SK-N-DZ (cell line): ENCODE measurements at places on chromosomes 12 and 14.

DNA sequence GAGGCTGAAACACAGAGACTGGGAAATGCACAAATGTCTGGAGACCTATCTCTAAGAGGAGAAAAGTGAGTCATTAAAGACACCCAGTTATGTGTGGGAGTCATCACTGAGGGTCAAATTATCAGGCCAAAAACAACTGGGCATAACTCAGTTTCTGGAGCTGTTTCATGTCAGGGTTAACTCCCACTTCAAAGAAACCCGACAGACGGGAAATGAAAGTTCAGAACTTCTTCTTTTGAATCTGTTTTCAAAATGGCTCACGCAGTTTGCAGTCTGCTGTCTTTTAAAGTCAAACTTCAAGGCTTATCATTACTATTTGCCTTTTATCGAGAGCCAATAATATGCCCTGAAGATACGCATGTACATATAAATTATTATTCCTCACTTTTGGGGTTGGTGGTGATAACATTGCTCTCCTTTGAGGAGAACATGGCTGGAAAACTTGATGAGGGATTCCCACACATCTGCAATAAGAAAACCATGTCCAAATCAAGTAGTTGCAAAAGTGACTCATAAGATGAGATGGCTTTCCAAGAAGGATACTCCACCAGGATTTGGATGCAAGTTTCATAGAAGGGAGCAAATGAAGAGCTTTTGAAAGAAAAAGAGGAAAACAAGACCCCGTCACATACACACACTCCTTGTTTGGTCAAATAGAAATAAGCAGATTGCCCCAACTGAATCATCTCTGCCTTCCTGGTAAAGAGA, 341.4 kb downstream of the ADAMTS20 start:
- DNase-seq = no peak

DNA sequence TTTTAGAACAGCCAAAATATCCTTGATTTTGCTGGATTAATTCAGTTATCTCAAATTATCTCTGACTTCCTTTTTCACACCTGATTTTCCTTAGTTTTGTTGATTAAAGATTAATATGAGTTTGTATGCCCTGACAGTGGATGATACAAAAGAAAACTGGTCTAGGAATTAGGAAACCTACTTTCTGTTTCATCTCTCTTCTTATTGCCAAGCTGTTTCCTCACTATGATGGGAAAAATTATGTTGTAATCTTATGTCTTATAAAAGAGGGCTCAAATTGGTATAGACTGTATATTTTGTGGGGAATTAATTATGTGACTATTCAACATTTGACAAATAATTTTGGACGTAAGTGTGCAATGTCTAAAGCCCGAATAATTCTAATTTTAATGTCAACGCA, 271.6 kb downstream of the FBXL14 start:
- DNase-seq = no peak

- DNase-seq = peak; percentile 29
Measured at GRCh38 chr14:74733221-74733620, 20.3 kb downstream of the FCF1 start.

GRCh38 chr14:103296987-103297386, 37.0 kb upstream of the EIF5 start:
- no peak for DNase-seq

DNA sequence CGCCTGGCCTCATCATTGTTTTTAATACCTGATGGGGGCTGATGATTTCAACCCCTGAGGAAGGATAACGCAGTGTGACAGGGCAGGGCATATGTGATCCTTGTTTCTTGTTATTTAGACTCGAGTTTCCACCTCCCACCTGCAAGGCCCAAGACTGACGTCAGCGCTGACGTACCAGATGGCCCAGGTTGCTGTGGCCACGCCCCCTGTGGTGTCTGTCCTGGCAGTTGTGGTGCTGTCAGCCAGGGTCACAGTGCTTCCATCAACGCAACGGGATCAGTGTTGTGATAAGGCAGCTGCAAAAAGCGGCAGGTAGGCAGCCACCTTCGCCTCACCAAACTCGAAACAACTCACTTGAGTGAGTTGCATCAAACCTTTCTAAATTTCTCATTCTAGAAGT, 18.4 kb downstream of the DDX51 start:
- no peak for DNase-seq

GRCh38 chr14:60226298-60226697, 22.7 kb upstream of the PPM1A start:
- DNase-seq = no peak

GRCh38 chr12:118068445-118068844, 7.5 kb upstream of the WSB2 start:
- no peak for DNase-seq

DNA sequence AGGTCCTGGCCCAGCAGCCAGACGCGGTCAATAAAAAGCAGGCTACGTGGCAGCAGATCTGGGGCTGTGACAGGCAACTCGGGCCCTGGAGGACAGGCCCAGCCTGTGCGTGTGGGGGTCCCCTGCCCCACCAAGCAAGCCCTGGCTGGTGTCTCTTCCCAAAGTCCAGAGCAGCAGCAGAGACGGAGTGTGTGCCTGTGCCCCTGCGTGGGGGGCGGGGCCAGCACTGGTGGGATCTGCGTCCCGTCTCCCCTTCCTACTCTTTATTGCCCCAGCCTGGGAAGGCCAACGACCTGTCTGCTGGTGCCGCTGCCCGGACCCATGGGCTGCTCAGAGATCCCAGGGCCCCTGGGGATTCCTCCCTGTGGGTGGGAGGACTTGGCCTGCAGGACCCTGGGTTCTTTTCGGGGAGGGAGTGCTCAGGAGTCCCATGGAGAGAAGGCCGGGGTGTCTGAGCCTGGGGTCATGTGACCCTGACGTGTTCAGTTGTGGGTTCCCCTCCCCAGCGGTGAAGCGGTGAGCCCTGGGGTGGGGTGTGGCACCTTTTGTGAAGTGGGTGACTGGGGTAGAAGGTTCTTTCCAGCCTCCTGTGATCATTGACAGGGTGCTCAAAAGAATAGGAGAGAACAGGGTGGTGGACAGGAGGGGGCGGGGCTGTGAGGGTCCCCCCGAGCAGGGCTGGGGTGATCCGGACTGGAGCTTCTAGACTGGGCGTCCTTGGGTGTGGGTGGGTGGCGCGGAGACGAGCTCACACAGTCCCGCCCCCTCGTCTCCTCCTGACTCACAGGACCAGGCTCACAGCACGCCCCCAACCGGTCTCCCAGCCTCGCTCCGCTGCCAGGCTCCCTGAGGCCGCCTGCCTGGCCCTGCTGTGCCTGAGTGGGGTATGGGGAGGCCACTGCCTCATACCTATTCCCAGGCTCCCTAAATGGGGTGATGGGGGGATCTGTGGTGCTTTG, 22.4 kb downstream of the ASPG start:
- no peak for DNase-seq

DNA sequence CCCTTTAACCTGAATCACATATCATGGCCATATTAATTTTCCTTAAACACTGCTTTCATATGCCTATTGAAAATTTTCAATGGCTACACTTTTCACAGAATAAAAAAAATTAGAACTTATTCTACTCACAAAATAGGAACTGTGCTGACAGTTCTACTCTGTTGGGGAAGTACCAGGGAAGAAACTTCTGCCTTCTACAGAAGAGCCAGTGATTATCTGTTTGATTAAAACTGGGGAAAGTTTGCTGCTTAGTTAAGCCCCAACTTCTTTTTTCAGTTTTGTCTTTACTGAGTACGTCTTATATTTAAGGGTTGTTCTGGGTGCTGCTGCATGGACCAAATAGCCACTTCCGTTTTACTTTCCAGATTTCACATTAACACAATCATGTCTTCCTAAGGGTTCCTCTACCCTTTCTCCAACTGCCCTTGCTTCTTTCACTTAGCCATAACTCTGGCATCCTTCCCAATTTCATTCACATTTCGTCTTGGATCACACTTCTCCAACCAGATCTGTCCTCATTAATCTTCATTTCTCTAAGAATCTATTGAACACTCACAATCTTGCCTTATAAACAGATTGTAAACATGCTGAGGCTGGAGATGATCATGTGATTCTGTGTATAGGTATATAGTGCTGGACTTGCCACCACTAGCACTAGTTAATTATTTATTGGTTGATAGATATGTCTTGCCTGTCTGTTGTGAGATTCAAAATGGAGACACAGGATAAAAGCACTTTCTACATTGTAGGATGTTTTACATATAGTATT, 1.9 kb upstream of the SEL1L start:
- DNase-seq = no peak

DNA sequence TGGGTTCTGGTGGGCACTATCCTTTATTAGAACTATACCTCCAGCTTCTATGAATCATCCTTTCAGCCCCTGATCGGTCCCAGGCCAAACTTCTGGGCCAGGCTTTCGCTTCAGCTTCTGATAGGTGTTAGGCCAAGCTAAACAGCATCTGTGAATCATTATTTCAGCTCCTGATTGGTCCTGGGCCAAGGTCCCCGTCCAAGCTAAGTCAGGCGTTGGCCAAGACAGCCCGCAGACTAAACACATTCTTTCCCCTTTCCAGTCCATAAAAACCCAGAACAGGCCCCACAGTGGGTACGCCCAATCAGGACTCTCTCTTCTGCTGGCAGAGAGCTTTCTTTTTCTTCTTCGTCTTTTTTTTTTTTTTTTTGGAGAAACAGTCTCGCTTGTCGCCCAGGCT, 1808.9 kb upstream of the SEL1L start:
- no peak for DNase-seq

DNA sequence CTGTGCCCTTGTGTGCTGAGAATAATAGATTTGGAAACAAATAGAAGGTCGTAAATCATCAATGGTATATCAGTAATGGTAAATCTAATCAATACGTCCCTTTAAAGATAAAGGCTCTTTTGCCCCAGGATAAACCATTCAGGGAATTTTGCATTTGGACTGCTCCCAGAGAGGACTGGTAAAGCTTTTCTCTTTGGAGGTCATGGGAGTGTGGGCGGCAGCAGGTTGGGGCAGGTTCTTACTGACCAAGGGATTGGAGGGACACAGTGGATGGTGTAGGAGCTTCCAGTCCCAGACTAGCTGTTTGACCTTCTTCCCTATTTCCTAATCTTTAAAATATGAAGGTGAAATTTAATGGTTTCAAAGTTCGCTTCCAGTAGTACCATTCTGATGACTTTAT, 87.8 kb upstream of the NTF3 start:
- no peak for DNase-seq

DNA sequence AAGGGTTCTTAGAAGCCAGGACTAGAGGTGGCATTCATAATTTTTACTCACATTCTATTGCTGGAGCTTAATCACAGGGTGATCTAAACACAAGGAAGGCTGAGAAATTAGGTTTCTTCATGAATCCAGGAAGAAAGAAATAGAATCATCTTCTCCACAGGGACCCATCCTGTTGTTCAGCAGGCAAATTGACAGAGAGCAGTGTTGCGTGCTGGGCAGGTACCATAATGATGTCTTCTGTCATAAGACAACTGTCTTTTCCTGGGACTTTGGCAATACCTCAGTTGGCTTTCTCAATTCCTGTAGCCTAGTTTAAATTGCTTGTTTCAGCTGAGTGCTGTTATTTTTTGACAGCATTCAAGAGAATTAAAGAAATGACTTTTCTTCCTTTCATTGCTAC, 468.0 kb upstream of the SYT1 start:
- DNase-seq = no peak

DNA sequence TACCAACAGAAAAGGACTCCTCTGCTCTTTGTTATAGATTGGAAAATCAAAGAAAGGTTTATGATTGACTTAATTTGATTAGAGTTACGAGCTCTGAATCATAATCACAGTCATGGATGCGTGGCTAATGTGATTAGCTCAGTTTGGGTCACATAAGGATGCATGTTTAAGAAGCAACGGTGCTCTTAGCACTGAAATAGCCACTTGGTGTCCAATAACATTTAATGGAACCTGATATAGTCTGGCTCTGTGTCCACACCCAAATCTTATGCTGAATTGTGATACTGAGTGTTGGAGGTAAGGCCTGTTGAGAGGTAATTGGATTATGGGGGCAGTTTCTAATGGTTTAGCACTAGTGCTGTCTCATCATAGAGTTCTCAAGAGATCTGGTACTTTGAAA, 501.6 kb downstream of the SLC6A15 start:
- DNase-seq = peak; percentile 95

DNA sequence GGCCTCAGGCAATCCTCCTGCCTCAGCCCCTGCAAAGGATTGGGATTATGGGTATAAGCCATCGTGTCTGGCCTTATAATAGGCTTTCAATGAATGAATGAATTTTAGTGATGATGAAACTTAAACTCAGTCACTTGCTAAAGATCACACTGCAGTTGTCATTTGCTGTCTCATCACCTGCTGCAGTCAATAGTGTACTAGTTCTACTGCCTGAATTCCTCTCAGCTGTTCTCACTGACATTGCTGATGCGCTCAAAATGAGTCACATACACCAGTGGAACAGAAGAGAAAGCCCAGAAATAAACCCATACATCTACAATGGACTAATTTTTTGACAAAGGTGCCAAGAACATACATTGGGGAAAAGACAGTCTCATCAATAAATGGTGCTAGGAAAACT, 5.6 kb upstream of the SYNJ2BP start:
- DNase-seq = no peak

DNA sequence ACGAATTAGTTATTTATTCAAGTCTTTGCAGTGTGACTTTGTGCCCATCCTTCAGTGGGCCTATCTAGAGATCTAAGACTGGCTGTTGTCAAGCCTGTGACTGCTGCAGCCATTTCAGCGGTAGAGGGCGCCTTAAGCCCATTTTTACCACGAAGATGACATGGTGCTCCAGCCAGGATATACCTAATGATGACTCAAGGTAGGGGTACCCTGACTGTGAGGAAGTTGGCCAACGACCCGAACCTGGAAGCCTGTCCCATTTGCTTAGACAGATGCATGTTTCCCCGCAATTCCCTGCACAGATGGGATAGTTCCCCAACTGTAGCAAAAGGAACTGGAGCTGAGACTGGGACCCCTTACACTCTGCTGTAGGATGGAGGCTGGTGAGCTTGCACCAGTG, 41.3 kb downstream of the RAB3IP start:
- peak; percentile 11 for DNase-seq

- DNase-seq = no peak
Measured at GRCh38 chr14:65566820-65567522, 154.4 kb downstream of the FUT8 start.

GRCh38 chr14:89428546-89429198, 11.6 kb upstream of the FOXN3 start:
- no peak for DNase-seq

GRCh38 chr12:2841056-2841650, 6.3 kb upstream of the NRIP2 start:
- no peak for DNase-seq

DNA sequence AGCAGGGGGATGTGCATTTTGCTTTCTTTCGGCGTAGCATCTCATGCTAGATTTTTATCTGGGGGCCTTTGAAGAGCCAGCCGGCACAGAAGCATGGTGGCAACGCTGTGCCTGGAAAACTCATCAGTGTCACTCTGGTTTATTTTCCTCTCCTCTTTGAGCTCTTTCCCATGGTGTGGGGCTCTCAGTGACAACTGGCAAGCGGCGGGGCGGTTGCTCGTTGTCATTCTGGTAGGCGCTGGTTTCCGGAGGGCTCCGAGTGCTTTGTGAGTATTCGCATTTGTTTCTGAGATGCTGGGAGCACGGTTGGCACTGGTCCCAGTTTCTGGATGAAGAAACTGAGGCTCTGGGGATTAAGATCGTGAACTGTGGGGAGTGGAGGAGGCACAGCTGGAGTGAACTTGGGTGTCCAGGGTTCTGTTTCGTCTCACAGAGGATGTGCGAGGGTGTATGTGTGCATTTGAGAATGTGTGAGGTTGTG, 23.3 kb downstream of the TPCN1 start:
- DNase-seq = no peak

GRCh38 chr12:122006186-122006926, 15.3 kb upstream of the BCL7A start:
- DNase-seq = no peak
